Activated CD4-positive, alpha-beta memory T cell treated with anti-CD3 and anti-CD28 coated beads, Interleukin-2, amount 10 ng/mL, durations not matched to agents 7 days and 5 days (primary cell): ENCODE measurements at places on chromosomes 2 and 18. TPM values are rescaled to one million over a fixed set of nuclear protein-coding genes. Genes with fewer than 3 reads are reported as not detected.

The TFPI gene
- not detected for total RNA-seq

GRCh38 chr2:236642584-236643291 is 73.1 kb downstream of the ACKR3 start:
- H3K27ac ChIP-seq, result no peak overlapping the region
- peaks cover 18% of the 10 kb centered on the region for H3K27me3 ChIP-seq
- H3K36me3 ChIP-seq, result no peaks in the 10 kb centered on the region
- DNase-seq, result peak; percentile 8
- no peaks in the 10 kb centered on the region for H3K4me1 ChIP-seq
- no peak overlapping the region for H3K4me3 ChIP-seq

The LOXL3 gene
- total RNA-seq, result 0.60 TPM

The GALNT5 gene
- not detected for total RNA-seq

DNA sequence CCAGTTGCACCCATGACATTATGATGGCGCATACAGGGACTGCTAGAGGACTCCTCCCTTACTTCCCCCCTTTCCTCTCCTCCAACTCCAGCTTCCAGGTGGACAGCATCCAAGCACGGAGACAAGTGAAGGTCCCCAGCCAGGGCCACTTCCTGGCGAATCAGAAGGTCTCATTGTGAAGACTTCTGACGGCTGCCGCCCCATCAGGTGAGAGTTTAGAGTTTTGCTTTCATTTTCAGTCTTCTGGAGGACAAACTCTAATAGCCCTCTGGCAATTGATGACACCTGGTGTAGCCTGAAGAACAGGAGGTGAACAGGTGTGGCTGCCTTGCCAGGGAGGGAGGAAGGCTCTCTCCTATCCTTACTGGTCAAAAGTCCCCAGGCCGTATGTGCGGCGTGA is 77.3 kb upstream of the KCNH7 start:
- H3K4me3 ChIP-seq, result no peak overlapping the region
- H3K27ac ChIP-seq, result no peak overlapping the region
- H3K36me3 ChIP-seq, result no peaks in the 10 kb centered on the region
- no peaks in the 10 kb centered on the region for H3K4me1 ChIP-seq

DNA sequence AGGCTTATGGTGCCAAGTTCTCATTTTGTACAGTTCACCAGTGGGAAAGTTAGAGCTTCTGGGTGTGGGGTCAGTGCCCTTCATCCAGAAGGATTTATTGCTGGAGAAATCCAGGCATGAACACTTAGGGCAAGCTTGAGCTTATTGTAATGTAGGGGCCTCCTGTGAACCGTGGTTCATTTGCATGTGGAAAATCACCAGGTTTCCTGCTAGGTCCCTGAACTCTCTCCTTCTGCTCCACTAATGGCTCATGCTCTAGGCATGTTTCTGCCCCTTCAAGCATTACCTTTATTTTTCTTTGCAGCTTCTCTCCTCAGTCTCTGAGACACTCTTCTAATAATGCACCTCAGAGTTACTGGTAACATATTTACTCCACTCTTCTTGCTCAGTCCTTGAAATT is 79.3 kb upstream of the FAM98A start:
- H3K36me3 ChIP-seq, result no peaks in the 10 kb centered on the region
- DNase-seq, result no peak
- no peak overlapping the region for H3K27ac ChIP-seq

DNA sequence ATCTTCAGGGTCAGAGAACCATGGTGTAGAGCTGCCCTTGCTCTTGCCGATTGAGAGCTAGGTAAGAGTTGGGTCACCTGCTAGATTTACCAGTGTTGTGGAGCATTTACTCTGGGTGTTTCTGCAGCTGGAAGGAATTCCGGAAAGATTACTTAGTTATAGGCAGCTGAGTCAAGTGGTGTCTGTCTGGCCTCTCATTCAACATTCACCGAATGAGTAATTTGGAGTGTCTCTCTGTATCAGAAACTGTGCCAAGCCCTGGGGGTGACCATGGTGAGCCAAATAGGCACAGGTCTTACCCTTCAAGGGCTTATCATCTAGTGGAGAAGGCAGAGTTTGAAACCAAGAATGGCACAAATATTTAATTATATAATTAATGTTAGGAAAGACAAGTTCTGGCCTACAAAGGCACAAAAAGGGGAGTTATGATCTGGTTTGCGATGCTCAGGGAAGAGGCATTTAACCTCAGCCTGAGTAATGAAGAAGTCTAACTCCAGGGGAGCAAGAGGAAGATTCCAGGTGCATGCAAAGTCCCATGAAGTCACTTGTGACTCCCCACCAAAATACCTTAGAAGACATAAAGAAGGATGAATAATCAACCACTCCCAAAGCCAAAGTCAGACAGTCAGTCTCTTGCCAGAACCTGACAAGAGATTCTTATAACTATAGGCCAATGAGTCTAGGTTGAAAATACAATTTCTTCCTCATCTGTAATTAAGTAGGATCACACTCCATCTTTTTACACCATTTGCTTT is 12.5 kb downstream of the SETBP1 start:
- H3K4me3 ChIP-seq, result no peak overlapping the region
- peaks cover 27% of the 10 kb centered on the region for H3K36me3 ChIP-seq
- no peak for DNase-seq
- peaks cover 44% of the 10 kb centered on the region for H3K27me3 ChIP-seq
- peaks cover 5% of the 10 kb centered on the region for H3K4me1 ChIP-seq

The CREG2 gene
- 0.65 TPM for total RNA-seq

DNA sequence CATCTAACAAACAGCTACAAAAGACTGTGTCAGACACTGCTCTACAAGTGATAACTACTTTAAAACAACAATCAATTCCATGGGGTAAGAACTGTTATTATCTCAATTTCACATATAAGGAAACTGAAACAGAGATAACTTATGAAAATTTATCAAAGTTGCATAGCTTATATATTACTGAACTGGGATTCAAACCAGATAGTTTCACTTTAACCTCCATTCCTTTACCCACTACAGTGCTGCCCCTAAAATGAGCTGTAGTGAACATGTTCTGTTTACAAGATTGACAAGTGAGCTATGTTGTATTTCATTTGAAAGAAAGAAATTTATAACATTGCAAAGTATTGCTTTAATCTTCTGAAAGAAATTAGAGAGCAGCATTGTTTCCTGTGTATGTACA is 14.1 kb upstream of the GCG start:
- H3K27ac ChIP-seq, result no peak overlapping the region
- DNase-seq, result no peak
- peaks cover 8% of the 10 kb centered on the region for H3K4me1 ChIP-seq
- H3K36me3 ChIP-seq, result no peaks in the 10 kb centered on the region
- no peak overlapping the region for H3K4me3 ChIP-seq

The ATOH8 gene
- 0.78 TPM for total RNA-seq

DNA sequence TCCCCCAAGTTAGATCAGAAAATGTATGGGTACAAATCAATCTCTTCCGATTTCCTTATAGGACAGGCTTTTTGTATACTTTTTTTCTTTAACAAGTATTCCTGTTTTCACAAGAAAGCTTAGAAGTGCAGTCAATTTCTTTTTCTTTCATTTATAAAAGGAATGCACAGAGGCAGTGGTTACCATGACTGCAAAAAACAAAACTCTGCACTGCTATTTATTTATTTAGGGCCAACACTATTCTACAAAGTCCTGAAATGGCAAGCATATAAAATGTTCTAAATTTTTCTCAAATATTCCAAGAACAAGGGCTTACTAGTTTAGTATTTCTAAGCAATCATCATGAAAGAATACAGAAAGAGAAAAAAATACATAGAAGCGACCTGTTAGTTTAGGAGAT is 22.2 kb downstream of the ATAD2B start:
- H3K4me1 ChIP-seq, result peaks cover 7% of the 10 kb centered on the region
- DNase-seq, result no peak
- H3K27ac ChIP-seq, result no peak overlapping the region
- no peaks in the 10 kb centered on the region for H3K36me3 ChIP-seq

The PRKCE gene
- total RNA-seq, result 20.6 TPM

DNA sequence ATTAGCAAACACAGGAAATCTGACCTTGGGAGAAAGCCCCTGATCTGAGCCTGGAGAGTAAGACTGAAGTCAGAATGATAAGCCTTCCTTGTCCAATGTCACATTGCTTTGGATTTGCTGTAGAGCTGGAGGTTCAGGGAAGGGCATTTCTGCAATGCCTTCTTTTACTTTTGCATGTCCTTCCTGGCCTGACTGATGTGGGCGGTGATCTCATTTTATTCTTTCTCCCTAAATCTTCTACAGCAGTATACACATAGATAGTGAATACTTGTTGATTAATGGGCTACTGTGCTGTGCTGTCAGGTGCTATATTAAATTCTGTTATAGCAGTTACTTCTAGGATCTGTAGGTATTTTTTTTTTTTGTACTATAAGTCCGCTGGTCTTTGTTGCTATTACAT is 62.6 kb downstream of the PLCL1 start:
- H3K27ac ChIP-seq, result no peak overlapping the region
- peaks cover 25% of the 10 kb centered on the region for H3K4me1 ChIP-seq
- no peak for DNase-seq
- no peak overlapping the region for H3K4me3 ChIP-seq
- H3K36me3 ChIP-seq, result no peaks in the 10 kb centered on the region
- peaks cover 2% of the 10 kb centered on the region for H3K27me3 ChIP-seq
